ENCODE measurements at places on chromosomes 13 and 19.
A peak's percentile ranks its signal among the peaks of the same experiment; 100 is the strongest.

GRCh38 chr13:59176775-59177174 lies 987.0 kb downstream of the DIAPH3 start:
- DNase-seq = no peak

DNA sequence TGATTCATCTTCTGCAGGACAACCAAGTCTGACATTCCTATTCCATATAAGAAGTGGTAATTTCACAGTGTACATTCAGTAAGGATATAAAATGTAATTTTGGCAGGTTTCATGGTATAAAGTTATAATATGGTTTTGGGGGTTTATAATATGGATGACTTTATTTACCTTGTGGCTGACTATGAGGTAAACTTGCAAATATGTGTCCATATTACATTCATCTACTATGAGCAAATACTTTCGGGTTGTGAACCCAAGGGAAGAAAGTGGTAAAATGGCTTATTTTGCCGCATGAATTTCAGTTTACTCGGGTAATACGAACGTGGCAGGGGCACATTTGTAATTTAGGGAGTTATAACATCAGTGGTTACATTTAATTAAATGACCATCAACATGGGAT lies 86.7 kb upstream of the TNFSF11 start:
- peak; percentile 71 for DNase-seq

GRCh38 chr13:84774111-84774510 lies 891.8 kb upstream of the SLITRK1 start:
- no peak for DNase-seq

GRCh38 chr13:113061796-113062425 lies 43.7 kb upstream of the F7 start:
- no peak for DNase-seq

DNA sequence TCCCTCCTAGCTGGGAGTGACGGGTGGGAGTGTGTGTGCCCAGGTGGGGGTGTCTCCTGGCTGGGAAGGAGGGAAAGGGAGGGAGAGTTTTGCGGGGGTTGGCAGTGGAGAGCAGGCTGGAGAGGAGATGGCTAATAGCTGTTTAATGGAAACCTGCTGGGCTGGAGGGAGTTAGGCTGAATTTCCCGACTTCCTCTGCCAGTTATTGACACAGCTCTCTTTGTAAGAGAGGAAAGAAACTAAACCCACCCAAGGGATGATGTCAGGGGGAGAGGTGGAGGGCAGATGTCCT lies 10.2 kb upstream of the ILF3 start:
- DNase-seq = peak; percentile 34

DNA sequence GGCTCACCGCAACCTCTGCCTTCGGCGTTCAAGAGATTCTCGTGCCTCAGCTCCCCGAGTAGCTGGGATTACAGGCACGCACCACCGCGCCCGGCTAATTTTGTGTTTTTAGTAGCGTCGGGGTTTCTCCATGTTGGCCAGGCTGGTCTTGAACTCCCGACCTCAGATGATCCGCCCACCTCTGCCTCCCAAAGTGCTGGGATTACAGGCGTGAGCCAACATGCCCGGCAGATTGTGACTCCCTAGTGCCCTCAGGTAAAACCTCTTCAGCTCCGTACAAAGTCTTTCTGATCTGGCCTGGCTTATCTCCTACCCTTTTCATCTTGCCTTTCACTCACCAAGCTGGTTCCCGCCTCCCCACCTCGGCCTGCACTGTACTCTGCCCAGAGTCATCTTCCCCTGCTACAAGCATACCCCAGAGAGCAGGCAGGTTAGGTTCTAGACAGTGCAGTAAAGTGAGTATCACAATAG lies 15.0 kb downstream of the BICRA start:
- DNase-seq = no peak

DNA sequence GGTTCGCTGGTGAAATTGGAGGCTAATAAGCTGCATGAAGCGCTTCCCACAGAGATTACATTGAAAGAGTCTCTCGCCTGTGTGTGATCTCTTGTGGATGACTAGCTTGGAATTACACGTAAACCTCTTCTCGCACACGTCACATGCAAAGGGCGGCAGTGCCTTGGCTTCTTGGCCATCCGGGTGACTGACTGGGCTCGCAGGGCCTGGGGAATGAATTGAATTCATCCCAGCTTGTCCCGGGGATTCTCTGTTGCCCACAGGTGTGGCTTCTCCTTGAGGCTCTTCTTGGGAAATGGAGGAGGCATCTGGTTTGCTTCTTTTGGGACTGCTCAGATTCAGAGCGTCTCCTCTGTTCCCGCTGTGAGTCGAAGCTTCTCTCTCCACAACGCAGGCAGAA lies 19.8 kb downstream of the ZSCAN5C start:
- no peak for DNase-seq

GRCh38 chr13:95406176-95406575 lies 104.9 kb upstream of the ABCC4 start:
- no peak for DNase-seq

GRCh38 chr13:41460074-41460465 lies 2.7 kb downstream of the RGCC start:
- no peak for DNase-seq

GRCh38 chr13:67857581-67858310 lies 627.6 kb upstream of the PCDH9 start:
- no peak for DNase-seq
